ENCODE measurements at places on chromosomes 7 and 10.
A peak's percentile ranks its signal among the peaks of the same experiment; 100 is the strongest.

GRCh38 chr7:17041324-17041723 lies 159.5 kb upstream of the AGR3 start:
- DNase-seq = no peak

DNA sequence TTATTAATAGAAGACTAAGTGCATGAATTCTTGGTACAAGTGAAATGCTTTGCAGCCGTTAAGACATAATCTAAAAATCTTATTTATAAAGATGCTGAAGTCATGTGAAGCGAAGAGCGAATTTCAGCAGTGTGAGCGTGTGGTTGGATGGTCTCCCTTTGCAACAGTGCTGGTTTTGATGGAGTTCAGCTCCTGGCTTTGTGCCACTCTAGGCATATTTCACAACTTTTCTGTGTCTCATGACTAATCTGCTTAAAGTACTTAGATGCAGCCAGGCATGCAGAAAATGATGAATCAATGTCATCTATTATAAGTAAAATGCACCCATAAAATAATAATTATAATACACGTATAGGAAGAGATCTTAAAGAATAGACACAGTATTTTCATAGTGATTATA lies 107.2 kb upstream of the TCERG1L start:
- no peak for DNase-seq

- no peak for DNase-seq
Observed at GRCh38 chr7:155408651-155409586, 49.0 kb upstream of the EN2 start.

GRCh38 chr7:117582219-117582704 lies 102.4 kb downstream of the CFTR start:
- DNase-seq = no peak

GRCh38 chr7:129780257-129780973 lies 168.9 kb downstream of the NRF1 start:
- peak; percentile 40 for DNase-seq

GRCh38 chr7:4683043-4683883 lies 1.2 kb downstream of the FOXK1 start:
- no peak for DNase-seq

- no peak for DNase-seq
Observed at GRCh38 chr10:18377898-18378297, 237.7 kb downstream of the CACNB2 start.

All from activated T-helper 1 cell treated with anti-CD3 and anti-CD28 coated beads, Interleukin-2, amount 50 U/mL, for 16 hours (primary cell).